ENCODE measurements at places on chromosomes 12 and 14.

GRCh38 chr14:101133068-101133467 lies 229.5 kb upstream of the RTL1 start:
- no peak for DNase-seq

- no peak for DNase-seq
These were observed 10.0 kb upstream of the PKP2 start for GRCh38 chr12:32906399-32907165.

- DNase-seq, result no peak
These were observed 558 bp downstream of the TEX22 start for GRCh38 chr14:105398726-105399465.

- no peak for DNase-seq
These were observed 114.3 kb downstream of the SNAPC1 start for GRCh38 chr14:61876362-61877034.

- no peak for DNase-seq
These were observed 73.2 kb upstream of the ANO2 start for GRCh38 chr12:6018265-6018664.

DNA sequence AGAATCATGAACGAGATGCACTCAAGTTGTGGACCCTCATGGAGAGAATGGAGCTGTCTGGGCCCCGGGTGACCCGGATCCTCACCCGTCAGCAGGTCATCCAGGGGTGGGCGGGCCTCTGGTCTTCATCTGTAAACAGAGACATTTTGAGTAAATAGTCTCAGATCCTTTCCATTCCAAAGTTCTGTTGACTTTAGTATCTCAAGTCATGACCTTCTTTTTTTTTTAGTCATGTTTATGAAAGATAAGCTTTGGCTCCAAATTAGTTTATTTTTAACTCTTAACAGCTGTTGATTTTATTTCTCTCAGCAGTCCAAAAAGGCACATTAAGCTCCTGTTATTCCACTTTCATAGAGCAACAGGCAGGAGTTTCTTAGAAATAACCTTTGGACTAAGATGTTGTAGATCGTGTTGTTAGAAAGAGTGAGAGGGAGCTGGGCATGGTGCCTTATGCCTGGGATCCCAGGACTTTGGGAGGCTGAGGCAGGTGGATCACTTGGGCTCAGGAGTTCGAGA lies 48.9 kb upstream of the AMN start:
- no peak for DNase-seq

DNA sequence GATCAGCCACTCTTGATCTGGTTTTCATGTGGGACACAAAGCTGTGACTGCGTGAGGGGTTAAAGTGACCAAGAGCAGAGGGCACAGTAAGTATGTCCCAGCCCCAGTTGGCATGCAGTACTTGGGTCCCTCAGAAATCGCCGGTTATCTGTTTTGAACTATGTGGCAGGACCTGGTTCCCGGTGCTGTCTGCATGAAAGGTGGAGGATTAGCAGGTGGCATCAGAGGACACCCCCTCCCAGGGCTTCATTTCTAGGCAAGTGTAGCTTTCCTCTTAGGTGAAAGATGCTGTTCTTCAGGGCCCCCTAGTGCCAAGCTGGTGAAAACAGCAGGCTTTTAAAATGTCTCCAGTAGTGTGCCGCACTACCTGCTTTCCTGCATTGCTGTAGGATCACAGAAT lies 57.1 kb downstream of the ATG14 start:
- DNase-seq, result peak; percentile 27

- no peak for DNase-seq
These were observed 216.8 kb downstream of the PPFIA2 start for GRCh38 chr12:81542065-81543010.

GRCh38 chr12:68481181-68481941 lies 129.3 kb upstream of the RAP1B start:
- no peak for DNase-seq

DNA sequence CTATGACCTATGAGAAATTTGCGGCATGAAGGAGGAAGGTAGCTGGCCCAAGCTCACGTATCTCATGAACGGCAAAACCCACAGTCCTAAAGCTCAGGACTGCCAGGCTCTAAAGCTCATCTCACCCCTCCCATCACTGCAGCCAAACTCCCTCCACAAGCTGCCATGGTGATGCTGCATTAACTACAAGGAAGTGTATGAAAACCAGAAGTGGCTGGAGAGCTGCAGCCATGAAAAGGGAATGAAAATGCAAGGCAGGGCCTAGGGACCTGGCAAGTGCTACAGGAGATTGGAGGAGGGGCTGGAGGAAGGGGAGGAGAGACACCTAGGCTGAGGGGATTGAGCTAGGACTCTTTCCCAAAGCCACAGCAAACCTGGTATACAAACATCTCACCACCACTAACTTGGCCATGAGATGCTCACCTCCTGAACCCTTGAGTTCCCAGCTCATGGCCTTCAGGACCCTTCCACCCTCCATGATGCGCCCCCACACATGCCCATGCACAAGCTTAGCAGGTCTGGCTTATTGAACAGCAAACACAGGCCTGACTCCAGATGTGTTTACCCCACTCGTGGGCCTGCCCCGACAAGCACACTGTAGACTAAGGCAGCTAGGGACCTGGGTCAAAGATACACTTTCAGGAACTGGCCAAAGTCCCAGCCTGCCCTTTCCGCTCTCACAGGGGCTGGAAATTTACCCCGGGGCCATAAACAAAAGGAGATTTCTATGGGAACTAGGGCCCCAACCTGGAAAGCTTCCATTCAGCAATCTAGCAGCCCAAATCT lies 42.0 kb downstream of the LTBP2 start:
- no peak for DNase-seq

- no peak for DNase-seq
These were observed 16.0 kb upstream of the GPATCH2L start for GRCh38 chr14:76135722-76136121.

DNA sequence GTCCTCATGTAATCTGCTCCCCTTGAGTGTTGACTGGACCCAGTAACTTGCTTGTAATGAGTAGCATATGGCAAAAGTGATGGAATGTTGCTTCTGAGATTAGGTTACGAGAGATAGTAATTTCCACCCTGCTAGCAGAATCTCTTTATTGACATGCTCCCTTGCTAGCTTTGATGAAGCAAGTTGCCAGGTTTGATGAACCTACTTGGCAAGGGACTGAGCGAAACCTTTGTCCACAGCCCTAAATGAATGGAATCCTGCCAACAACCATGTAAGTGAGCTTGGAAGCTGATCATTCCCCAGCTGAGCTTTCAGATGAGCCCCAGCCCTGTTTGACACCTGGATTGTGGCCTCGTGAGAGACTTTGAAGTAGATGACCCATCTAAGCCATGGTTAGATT lies 120.8 kb upstream of the PLXNC1 start:
- DNase-seq, result no peak
